Hepatocyte (in vitro differentiated cells): ENCODE measurements at places on chromosomes 1 and 21. TPM values are rescaled to one million over a fixed set of nuclear protein-coding genes. Genes with fewer than 3 reads are reported as not detected.

DNA sequence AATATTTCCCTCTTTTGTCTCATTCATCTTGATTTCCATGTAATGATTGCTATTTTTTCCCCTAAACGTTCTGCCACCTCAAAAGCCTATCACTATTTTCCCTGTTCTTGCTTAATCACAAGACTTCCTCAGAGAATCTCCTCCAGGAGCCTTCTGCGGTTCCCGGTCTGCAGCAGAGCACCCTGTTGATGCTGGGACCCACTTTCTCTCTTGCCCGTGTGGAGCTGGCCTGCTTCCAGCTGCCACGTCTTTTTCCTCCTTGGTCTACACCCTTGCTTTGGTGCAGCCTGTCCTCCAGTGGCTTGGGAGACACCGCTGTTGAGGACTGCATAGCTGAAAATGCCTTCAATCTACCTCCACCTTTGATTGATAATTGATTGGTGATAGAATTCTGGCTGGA is 70.0 kb upstream of the COA6 start:
- DNase-seq: no peak

- DNase-seq: no peak
Observed at GRCh38 chr1:210129092-210129491, 103.5 kb upstream of the SERTAD4 start.

- peak; percentile 25 for DNase-seq
Observed at GRCh38 chr21:18041012-18041411, 203.6 kb upstream of the CHODL start.

DNA sequence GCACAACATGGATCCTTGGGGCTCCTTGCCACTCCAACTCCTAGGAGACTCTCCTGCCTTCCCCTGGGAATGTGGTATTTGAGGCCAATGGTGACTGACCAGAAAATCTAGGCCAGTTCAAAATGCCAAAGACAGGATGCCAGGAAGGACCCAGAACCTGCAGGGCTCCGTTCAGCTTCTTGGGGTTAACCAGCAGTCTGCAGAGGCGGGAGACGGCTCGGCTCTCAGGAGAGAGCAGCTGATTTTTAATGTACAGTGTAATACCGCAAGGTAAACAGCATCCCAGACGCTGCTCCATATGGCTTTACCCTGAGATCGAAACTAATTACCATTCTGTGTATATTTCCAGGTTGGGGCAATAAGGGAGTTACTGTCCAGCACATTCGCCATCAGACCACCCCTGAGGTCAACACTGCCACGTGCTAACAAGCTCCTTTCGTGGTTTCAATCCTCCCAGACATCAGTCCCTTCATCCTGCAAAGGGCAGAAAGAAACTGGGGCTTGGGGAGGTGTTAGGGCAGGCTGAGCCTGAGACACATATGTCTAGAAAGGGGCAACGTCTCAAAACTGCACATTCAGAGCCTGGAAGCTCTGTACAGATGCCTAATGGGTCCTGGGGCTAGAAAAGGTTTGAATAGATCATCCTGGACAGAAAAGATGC is 16.7 kb downstream of the ITPKB start:
- DNase-seq: no peak

DNA sequence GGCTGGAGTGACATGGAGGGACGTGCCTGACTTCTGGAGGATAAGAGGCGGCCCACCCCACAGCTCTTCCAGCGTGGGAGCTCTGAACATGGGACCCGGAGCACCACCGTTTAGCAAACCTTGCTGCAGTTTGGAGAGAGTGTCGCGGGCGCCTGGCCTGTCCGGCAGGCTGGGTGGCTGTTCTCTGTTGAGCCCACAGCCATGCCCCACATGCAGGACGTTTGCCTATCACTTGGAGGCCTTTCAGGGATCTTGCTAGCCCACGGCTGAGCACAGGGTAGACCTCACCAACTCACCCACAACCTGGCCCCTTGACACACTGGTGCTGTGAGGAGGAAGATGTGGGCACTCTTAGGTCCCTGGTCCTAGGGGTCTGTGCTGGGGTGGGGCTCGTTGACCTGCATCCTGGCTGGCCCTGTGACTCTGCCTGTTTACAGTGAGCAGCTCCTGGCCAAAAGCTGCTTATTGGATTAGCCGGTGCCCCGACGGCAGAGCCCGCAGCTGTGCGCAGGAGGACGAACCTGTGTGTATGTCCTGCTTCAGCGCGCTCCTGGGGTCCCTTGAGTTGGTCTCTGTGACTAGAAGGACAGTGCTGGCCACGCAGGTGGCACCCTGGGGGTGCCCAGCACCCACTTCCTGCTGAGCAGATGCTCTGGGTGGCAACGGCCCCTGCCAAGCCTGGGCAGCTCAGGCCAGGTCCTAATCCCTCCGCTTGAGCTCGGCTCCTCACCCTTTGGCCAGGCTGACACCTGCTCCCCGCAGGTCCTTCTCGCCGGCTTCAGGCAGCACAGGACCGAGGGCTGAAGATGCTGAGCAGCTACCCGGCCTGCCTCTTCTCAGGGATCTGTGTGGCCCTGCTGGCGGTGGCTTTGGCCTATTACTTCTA is 72.4 kb upstream of the TRAPPC10 start:
- no peak for DNase-seq

GRCh38 chr21:33783187-33783979 is 132.2 kb downstream of the ATP5PO start:
- DNase-seq: no peak

- DNase-seq: peak; percentile 6
Observed at GRCh38 chr1:74652711-74653139, 20.9 kb downstream of the ERICH3 start.

GRCh38 chr1:164640686-164641352 is 81.8 kb downstream of the PBX1 start:
- DNase-seq: no peak

DNA sequence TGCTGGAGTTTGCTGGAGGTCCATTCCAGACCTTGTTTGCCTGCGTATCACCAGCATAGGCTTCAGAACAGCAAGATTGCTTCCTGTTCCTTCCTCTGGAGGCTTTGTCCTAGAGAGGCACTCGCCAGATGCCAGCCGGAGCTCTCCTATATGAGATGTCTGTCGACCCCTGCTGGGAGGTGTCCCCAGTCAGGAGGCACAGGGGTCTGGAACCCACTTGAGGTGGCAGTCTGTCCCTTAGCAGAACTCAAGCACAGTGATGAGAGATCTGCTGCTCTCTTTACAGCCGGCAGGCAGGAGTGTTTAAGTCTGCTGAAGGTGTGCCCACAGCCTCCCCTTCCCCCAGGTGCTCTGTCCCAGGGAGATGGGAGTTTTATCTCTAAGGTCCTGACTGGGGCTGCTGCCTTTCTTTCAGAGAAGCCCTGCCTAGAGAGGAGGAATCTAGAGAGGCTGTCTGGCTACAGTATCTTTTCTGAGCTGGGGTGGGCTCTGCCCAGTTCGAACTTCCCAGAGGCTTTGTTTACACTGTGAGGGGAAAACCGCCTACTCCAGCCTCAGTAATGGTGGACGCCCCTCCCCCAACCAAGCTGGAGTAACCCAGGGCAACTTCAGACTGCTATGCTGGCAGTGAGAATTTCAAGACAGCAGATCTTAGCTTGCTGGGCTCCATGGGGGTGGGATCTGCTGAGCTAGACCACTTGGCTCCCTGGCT is 205.0 kb downstream of the GPR52 start:
- peak; percentile 11 for DNase-seq

GRCh38 chr1:245810181-245810769 is 655.5 kb downstream of the KIF26B start:
- no peak for DNase-seq

GRCh38 chr1:168742386-168742785 is 13.4 kb upstream of the DPT start:
- DNase-seq: no peak

SLAMF1 gene
- 2.1 and 2.3 TPM in 2 replicates for polyA plus RNA-seq

KRTAP25-1 gene
- polyA plus RNA-seq: not detected in 2 replicates
